ENCODE measurements at places on chromosomes 16 and 17. TPM values are rescaled to one million over a fixed set of nuclear protein-coding genes. Genes with fewer than 3 reads are reported as not detected.

The TBC1D3I gene
- total RNA-seq: 0.17 TPM

The LIG3 gene
- total RNA-seq: 49.4 TPM

The VAC14 gene
- total RNA-seq: 35.3 TPM

The FKBP10 gene
- total RNA-seq: 78.5 TPM

The GUCY2D gene
- 1.4 TPM for total RNA-seq

The SLC26A11 gene
- total RNA-seq: 17.7 TPM

The MT3 gene
- not detected for total RNA-seq

DNA sequence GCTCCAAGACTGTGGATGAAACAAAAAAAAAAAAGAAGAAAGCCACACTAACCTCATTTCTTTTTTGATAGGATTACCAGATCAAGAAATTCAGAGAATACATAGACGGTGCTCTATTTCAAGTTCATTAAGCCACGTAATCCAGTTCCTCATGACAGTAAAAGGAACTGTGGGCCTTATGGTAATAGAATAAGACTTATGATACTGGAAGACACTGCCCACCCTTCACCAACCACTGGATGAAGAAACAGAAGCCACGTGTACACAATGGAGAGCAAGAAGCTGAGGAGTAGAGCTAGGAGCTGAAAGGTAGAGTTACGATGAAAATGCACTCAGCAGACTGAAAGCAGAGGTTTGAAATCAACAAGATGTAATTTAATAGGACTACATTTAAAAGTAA lies 11.2 kb downstream of the NCBP3 start:
- no peaks in the 10 kb centered on the region for H3K27me3 ChIP-seq
- H3K36me3 ChIP-seq: peaks cover 11% of the 10 kb centered on the region
- no peak for DNase-seq

DNA sequence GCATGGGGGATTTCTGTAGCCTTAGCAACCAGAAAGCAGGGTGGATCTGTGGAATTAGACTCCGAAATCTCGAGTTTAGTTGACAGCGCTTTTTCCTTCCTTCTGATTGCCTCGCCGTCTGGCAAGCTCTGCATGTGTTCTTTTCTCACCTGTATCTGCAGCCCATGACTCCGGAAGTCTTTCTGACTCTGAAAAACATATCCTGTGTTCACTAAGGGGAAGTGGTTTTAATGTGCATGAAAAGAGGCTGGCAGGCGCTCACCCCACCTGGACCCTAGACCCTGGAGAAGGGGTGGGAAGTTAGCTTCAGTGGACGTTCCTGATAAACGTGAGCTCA lies 158.5 kb downstream of the RPTOR start:
- DNase-seq: no peak
- no peaks in the 10 kb centered on the region for H3K36me3 ChIP-seq
- no peak overlapping the region for H3K4me3 ChIP-seq
- no peaks in the 10 kb centered on the region for H3K27me3 ChIP-seq
- no peak overlapping the region for H3K27ac ChIP-seq

GRCh38 chr16:89067677-89068443 lies 25.8 kb upstream of the ACSF3 start:
- no peak for DNase-seq
- H3K27me3 ChIP-seq: 0 out of 2 replicates have a peak, but pooled peaks cover 12% of the 10 kb centered on the region
- no peak overlapping the region for H3K4me3 ChIP-seq
- no peak overlapping the region for H3K27ac ChIP-seq
- no peaks in the 10 kb centered on the region for H3K36me3 ChIP-seq

DNA sequence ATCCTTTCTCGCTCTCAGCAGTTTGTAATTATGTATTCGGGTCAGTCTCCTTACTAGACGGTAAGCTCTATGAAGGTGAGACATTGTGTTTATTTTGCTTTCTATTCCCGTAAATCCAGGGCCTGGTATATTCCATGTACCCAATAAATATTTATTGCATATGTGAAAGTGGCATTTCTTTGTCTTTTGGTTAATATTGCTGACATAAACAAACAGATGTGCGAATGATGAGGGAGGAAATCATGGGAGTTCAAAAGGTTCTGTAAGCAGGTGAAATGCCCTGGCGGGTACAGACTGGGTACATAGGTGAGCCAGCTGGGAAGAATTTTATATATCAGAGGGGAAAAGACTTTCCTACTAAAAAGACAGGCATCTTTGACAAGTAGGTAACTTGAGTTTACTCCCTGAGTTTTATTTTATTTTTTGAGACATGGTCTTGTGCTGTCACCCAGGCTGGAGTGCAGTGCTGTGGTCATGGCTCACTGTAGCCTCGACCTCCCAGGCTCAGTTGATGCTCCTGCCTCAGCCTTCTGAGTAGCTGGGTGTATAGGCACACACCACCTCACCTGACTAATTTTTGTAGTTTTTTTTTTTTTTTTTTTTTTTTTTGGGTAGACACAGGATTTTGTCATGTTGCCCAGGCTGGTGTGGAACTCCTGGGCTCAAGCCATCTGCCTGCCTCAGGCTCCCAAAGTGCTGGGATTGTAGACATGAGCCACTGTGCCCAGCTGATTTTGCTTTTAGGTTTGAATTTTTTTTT lies 5.7 kb upstream of the METTL9 start:
- H3K4me3 ChIP-seq: no peak overlapping the region
- DNase-seq: no peak
- no peaks in the 10 kb centered on the region for H3K36me3 ChIP-seq
- no peak overlapping the region for H3K27ac ChIP-seq
- no peaks in the 10 kb centered on the region for H3K27me3 ChIP-seq
- H3K4me1 ChIP-seq: peaks cover 2% of the 10 kb centered on the region

GRCh38 chr16:70359552-70359951 lies 12.8 kb downstream of the DDX19A start:
- H3K4me1 ChIP-seq: no peaks in the 10 kb centered on the region
- no peaks in the 10 kb centered on the region for H3K27me3 ChIP-seq
- no peak overlapping the region for H3K27ac ChIP-seq
- no peak for DNase-seq

GRCh38 chr17:16462070-16462864 lies 29.7 kb downstream of the LRRC75A start:
- H3K4me3 ChIP-seq: no peak overlapping the region
- H3K4me1 ChIP-seq: peaks cover 27% of the 10 kb centered on the region
- H3K36me3 ChIP-seq: no peaks in the 10 kb centered on the region
- no peak overlapping the region for H3K27ac ChIP-seq
- no peaks in the 10 kb centered on the region for H3K27me3 ChIP-seq
- no peak for DNase-seq

DNA sequence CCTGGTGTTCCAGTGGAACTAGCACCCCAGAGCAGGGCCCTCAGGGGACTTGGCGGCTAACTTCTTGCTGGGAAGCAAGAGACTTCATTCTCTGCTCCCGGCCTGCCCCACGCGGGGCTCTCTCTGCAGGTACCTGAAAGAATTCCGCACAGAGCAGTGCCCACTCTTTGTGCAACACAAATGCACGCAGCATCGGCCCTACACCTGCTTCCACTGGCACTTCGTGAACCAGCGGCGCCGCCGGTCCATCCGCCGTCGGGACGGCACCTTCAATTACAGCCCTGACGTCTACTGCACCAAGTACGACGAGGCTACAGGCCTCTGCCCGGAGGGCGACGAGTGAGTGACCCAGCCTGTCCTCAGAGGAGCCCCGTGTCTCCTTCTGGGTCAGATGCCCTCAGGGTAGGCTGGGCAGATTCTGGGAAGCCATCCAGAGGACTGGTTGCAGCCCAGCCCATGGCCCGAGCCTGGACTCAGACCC lies 25.1 kb downstream of the UNK start:
- peaks cover 3% of the 10 kb centered on the region for H3K4me1 ChIP-seq
- no peak for DNase-seq
- H3K4me3 ChIP-seq: no peak overlapping the region
- H3K27me3 ChIP-seq: no peaks in the 10 kb centered on the region
- H3K27ac ChIP-seq: peak overlapping the region; percentile 10

DNA sequence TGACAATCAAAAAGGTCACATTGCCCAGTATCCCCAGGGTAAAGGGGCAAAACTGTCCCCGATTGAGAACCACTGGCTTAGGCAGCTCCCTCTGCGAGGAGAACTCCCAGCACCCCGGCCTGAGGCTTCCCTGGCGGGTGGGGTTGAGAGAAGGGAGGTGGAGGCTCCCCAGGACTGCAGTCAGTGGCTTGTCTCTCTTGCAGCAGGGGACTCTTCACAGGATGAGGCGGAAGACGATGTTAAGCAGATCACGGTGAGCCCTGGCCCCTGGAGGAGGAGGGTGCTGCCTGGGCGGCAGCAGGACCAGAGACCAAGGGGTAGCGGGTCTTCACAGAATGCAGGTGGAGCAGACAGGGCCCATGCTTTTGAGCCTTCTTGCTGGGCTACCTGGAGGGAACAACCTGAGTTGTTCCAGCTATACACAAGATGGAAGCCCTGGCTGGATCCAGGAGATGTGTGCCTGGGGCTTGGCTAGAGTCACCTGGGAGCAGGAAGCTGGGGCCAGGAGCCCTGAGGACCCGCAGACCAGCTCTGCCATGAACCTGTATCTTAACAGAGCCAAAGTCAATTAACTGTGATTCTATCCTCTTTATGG lies 16.8 kb downstream of the POLR3E start:
- DNase-seq: no peak
- H3K27me3 ChIP-seq: no peaks in the 10 kb centered on the region
- H3K36me3 ChIP-seq: peaks cover 24% of the 10 kb centered on the region
- no peak overlapping the region for H3K4me3 ChIP-seq
- H3K27ac ChIP-seq: no peak overlapping the region

GRCh38 chr17:951325-952132 lies 28.0 kb downstream of the NXN start:
- H3K4me1 ChIP-seq: peaks cover 25% of the 10 kb centered on the region
- H3K36me3 ChIP-seq: no peaks in the 10 kb centered on the region
- no peaks in the 10 kb centered on the region for H3K27me3 ChIP-seq
- DNase-seq: no peak
- H3K27ac ChIP-seq: no peak overlapping the region

GRCh38 chr17:60077672-60078519 lies 825 bp downstream of the HEATR6 start:
- DNase-seq: no peak
- peaks cover 42% of the 10 kb centered on the region for H3K4me1 ChIP-seq
- H3K4me3 ChIP-seq: peak overlapping the region; percentile 61
- no peaks in the 10 kb centered on the region for H3K27me3 ChIP-seq

DNA sequence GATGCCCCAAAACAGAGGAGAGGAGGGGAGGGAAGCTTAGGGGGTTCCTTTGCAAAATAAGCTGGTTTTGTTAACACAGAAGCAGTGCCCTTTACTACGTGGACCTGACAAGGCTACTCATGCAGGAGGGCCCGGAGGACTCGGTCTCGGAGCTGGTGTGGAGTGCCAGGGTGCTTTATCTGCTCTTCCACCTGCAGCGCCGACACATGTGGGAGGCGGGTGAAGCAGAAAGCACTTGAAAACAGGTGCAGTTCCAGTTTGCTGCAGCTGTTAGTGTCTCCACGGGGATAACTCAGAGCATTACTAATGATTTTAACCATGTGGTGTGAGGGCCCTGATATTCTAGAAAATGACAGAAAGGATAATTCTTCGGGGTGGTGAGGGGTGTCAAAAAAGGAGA lies 35.0 kb upstream of the MNT start:
- no peaks in the 10 kb centered on the region for H3K4me1 ChIP-seq
- H3K27me3 ChIP-seq: no peaks in the 10 kb centered on the region
- no peak overlapping the region for H3K27ac ChIP-seq
- DNase-seq: no peak
- H3K4me3 ChIP-seq: no peak overlapping the region

DNA sequence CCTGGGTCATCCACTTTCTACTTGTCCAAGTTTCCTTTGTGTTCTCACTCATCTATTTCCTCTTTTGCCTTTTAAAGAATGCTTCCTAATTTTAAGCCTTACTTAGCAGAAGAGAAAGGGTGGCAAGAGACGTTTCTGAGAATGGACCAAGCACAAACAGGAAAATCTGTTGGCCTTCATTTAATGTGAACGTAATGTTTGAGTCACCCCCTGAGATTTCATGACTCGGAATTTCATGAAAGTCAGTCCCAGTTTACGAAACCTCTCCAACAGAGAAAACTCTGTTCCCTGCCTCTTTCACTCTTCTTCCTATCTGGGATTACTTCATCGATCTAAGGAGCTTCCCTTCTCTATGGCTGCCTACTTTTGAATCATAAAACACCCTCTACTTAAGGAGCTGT lies at the start of gene CD300E:
Gene CD300E, minus strand, starts transcription at position 46 of the 401 bp plus-strand sequence. CDS start 117 bp downstream, outside the sequence.
- H3K4me3 ChIP-seq: no peak within 1 kb of the TSS
- H3K27ac ChIP-seq: no peak within 1 kb of the TSS
- no peaks in the 10 kb centered on the region for H3K36me3 ChIP-seq
- H3K4me1 ChIP-seq: no peaks in the 10 kb centered on the region
- peaks cover 81% of the 10 kb centered on the region for H3K27me3 ChIP-seq
- DNase-seq: no peak

- no peaks in the 10 kb centered on the region for H3K4me1 ChIP-seq
- no peak overlapping the region for H3K27ac ChIP-seq
Measured at GRCh38 chr17:27158382-27158781, 135.5 kb upstream of the WSB1 start.

- H3K27me3 ChIP-seq: no peaks in the 10 kb centered on the region
- H3K27ac ChIP-seq: peak overlapping the region; percentile 90
- H3K4me1 ChIP-seq: peaks cover 27% of the 10 kb centered on the region
- H3K36me3 ChIP-seq: no peaks in the 10 kb centered on the region
Measured at GRCh38 chr16:75580-76501, 2.2 kb upstream of the MPG start.

GRCh38 chr16:65697521-65697920 lies 575.7 kb upstream of the CDH11 start:
- H3K4me1 ChIP-seq: no peaks in the 10 kb centered on the region
- DNase-seq: no peak
- H3K36me3 ChIP-seq: no peaks in the 10 kb centered on the region
- H3K4me3 ChIP-seq: no peak overlapping the region
- no peak overlapping the region for H3K27ac ChIP-seq

DNA sequence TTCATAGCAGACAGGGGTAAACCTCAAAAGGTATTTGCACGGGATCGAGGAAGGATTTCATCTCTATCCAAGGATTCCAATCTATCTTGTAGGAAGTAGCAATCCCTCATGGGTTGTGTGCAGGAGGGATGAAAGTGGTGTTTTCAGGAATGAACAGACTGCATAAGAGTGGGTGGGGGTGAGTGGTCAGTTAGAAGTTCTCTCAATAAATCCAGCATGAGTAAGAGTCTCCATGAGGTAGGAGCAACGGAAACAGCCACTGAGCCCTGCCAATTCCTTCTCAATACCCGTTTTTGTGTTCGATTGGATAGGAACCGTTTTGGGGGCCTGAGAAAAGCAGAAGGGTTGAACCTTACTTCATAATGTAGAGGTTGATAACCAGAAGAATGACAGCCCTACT lies 375.6 kb downstream of the SOX9 start:
- no peaks in the 10 kb centered on the region for H3K27me3 ChIP-seq
- H3K36me3 ChIP-seq: no peaks in the 10 kb centered on the region
- no peak overlapping the region for H3K4me3 ChIP-seq
- no peak overlapping the region for H3K27ac ChIP-seq
- peaks cover 6% of the 10 kb centered on the region for H3K4me1 ChIP-seq

DNA sequence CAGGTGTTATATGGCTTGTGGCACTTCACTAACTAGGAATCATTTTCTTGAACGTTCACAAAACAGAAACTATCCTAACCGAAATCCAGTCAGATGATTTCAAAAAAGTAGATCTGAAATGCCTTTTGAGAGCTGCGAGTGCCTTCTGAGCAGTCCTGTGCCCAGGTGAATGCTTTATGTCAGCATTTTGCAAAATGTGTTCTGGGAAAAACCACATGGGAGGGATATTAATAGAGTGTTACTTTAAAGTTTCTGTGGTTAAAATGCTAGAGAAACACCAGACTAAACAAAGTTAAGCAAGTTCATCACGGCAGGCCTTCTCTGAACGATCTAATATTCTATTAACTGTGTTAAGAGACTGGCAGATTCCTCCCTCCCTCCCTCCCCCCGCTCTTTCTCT lies 15.8 kb upstream of the RGS9 start:
- DNase-seq: no peak
- H3K27ac ChIP-seq: no peak overlapping the region
- peaks cover 5% of the 10 kb centered on the region for H3K4me1 ChIP-seq
- no peaks in the 10 kb centered on the region for H3K36me3 ChIP-seq

Measured in HCT116 (cell line).